ENCODE measurements at places on chromosomes 6 and 20.

DNA sequence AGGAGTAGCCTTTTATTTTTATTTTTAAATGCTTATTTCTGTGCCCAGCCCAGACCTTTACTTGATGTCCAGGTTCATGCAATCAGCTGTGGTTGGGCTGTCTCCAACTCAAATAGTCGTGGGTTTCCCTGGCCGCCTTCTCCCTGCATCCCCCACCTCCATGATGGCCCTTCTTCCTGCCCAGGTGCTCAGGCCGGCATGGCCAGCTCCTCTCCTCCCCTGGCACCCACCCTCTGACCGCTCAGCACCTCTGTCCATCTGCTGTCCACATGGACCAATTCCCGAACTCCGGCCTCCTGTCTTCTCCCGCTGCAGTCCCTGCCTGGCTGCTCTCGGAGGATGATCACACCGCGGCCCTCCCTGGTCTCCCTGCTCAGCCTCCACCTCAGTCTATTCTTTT is 81.2 kb upstream of the SULF2 start:
- no peak for DNase-seq

DNA sequence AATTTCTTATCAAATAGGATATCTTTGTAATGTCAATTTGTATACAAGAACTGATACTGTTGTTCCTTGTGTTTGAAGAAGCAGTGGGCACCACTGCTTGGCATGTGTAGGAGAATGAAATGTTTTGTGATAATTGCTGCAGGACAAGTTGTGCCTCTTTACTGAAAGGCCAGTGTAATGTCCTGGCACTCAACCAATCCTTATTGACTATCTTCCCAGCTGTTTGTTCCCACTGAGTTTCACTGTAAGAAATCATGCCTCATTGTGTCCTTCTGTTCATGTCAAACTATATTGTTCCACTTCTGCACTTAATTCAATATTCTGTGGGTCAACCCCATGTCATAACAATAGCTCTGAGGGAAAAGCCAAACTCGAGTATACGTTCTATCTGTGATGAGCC is 136.1 kb upstream of the FAM83B start:
- DNase-seq: no peak

DNA sequence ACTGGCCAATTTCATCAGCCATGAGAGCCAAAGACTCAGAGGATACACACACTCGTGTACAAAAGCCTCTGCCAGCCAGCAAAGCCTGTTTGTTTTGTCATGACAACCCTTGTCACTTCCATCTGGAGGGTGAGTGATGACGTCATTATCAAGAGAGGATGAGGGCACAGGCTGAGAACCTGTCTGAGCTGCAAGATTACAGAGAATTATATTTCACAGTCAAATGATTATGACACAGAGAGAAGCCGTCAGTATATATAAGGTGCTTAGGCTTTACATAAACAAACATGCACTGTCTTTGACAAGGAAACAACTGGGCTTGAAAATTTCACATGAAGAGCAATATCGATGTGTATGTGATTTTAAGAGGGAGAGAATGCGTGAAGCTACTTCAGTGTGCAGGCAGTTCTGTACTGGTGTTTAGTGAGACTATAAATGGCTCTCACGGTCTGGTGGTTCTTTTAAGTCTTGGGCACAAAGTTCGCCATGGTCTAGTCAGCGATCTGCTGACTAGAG is 36.5 kb upstream of the BCLAF1 start:
- no peak for DNase-seq

DNA sequence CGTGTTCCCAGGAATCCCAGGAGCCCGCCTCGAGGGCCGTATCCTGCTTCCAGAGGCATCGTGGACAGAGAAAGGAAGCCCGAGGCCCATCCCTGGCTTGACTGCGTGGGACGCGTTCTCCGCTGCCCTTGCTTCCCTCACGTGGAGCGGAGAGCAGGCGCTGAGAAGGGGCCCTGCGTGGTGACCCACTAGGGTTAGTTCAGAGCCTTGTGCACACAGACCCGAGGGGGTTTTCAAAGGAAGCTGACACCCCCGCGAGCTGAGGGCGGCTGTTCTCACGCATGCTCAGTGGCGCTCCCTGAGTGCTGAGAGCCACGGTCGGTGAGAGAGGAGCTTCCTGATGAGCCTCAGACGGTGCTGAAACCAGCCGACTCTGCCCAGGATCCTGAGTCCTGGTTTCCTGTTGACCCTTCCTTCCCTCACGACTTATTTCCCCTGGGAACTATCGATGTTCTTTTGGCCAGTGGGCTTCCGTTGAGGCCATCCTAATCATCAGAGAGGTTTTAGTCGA is 28.9 kb upstream of the CCR6 start:
- DNase-seq: no peak

- no peak for DNase-seq
Measured at GRCh38 chr6:110363748-110364147, 5.6 kb upstream of the METTL24 start.

- DNase-seq: no peak
Measured at GRCh38 chr6:81934936-81935335, 182.5 kb upstream of the TENT5A start.

GRCh38 chr6:4961322-4962168 is 42.3 kb downstream of the RPP40 start:
- DNase-seq: no peak

- DNase-seq: no peak
Measured at GRCh38 chr6:46105568-46105967, 24.2 kb upstream of the ENPP4 start.

DNA sequence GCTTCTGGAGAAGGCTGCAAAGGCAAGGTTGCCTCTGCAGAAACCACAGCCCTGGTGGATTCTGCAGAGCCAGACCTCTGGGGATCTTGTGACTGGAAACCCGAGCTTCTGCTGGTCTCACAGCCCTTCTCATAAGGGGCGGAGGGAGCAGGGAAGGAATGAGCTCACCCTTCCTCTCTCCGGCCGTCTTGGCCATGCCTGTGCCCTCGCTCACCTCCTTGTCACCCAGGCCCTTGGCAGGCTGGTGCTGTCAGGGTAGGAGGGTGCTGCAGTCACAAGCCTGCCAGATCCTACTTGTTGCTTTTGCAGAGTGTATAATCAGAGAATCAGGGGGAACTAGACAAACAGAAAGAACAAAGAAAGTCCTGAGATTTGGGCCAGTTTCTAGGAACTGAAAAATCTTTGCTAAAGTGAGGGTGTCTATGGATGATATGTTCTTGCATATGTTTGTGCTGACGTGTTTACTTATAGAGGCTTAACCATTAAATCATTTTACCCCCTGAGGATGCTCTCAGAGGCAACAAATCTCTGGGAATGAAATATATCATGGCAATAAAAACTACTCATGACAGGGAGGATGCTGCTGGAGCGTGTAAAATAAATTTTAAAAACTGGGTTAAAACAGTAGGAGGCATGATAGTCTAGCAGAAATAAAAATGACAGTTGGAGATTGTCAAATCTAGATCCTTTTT is 244.9 kb upstream of the SOX4 start:
- no peak for DNase-seq

DNA sequence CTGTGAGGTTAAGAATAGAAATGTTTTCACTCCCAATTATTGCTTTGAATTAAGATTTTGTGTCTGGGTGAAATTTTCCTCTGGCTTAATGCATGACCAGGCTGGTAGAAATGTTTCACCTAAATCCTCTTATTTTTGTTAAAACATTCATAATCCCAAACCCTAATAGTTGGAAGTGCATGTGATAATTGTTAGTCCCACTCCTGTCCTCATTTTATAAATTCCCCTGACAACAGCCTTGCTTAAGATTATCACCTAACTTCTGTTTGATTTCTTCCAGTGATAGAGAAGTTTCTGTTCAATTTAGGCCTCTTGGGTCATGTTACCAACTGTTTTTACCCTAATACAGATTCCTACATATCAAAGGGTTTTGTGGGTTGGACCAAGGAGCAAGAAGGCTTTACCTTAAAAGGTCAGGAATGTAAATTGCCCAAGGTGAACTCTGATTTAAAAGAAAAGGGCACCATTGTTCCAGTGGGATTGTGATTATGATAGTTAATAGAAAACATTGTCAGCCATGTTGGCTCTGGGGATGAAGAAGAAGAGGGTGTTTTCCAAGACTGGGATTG is 158.7 kb upstream of the CENPW start:
- no peak for DNase-seq

GRCh38 chr6:170276369-170277057 is 14.4 kb downstream of the DLL1 start:
- no peak for DNase-seq

DNA sequence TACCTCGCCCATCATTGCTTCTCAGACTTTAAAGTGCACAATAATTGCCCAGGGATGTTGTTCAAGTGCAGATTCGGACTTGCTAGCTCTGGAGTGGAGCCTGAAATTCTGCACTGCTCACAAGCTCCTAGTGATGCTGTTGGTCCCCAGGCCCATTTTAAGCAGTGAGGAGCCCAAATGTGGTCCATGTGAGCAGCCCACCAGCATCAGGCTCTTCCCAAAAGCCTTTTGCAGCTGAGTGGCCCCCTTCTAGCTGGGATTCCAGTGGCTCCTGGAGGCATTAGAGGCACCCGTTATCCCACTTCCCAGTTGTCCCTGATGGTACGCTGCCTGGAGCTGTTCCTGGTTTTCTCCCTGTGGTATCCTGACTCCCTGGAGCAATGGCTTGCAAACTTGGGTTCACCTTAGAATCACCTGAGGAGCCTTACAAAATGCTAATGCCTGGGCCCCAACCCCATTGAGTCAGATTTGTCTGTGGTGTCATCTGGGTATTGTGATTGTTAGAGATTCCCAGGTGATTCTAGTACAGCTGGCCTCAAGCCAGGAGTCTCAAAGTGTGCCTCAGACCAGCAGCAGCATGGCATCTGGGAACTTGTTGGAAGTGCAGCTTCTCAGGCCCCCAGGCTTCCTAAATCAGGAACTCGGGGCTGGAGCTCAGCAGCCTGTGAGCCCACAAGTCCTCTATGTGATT is 186.9 kb upstream of the SLC24A3 start:
- DNase-seq: no peak

DNA sequence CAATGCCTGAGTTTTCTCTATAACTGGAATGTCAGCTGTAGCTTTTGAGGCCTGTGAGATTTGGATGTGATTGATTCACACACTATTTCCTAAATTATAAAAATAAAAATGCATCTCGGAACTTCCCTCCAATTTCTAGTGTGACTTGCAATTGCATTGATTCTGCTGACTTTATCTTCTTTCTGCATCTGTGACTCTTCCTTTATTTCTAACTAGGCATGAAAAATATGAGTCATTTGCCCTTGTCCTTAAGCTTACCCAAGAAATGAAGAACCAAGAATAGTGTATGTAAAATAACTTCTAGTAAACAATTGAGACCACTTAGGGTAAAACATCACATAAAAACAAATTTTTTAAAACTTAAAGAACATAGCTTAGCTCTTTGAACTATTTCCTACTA is 12.9 kb downstream of the OR2J2 start:
- no peak for DNase-seq

DNA sequence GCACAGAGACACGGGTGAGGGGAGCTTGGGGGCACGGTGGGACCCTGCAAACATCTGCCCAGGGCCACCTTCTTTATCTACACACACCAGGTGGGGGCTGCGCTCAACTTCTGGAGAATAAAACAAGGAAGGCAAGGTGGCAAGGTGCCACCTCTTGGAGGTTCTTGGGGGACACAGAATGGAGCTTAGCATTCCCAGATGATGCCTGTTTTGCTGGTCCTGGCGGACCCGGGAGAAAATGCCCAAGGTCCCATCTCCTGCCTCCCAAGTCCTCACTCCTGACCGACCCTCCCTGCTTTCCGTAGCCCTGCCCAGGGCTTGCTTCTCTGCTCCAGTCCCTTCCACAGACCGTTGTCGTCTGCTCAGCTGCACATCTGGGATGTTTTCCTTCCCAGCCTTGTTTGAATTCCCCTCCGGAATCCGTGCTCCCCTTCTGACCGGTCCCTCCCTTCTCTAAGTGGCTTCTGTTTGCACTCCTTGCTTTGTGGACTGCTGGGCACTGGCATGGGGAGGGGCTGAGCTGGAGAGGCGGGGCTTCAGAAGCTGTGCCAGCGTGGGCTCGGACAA is 13.1 kb downstream of the ITPR3 start:
- DNase-seq: no peak

GRCh38 chr6:17928514-17929430 is 58.7 kb downstream of the KIF13A start:
- no peak for DNase-seq
